NCI-H2171 (cell line): ENCODE measurements at places on chromosomes 4 and X.

- DNase-seq, result no peak
These were observed 2.6 kb downstream of the SH2D1A start for GRCh38 chrX:124348885-124349453.

DNA sequence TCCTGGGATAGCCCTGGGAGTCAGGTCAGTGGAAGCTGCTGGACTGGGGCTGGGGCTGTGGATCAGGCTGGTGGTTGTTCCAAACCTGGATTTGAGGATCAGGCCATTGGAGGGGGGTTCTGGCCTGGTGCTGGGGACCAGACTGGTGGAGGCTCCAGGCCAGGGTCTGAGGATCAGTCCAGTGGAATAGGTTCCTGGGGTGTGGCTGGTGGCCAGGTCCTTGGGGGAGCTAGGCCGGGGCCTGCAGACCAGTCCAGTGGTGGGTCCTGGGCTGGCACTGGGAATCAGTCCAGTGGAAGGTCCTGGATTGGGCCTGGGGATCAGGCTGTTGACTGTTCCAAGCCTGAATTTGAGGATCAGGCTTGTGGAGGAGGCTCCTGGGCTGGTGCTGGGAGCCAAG, 8.0 kb downstream of the ARMCX4 start:
- DNase-seq, result no peak

- no peak for DNase-seq
These were observed 69.3 kb upstream of the LDB2 start for GRCh38 chr4:16967722-16968121.

GRCh38 chrX:147550217-147550616, 361.5 kb upstream of the FMR1 start:
- DNase-seq, result no peak

DNA sequence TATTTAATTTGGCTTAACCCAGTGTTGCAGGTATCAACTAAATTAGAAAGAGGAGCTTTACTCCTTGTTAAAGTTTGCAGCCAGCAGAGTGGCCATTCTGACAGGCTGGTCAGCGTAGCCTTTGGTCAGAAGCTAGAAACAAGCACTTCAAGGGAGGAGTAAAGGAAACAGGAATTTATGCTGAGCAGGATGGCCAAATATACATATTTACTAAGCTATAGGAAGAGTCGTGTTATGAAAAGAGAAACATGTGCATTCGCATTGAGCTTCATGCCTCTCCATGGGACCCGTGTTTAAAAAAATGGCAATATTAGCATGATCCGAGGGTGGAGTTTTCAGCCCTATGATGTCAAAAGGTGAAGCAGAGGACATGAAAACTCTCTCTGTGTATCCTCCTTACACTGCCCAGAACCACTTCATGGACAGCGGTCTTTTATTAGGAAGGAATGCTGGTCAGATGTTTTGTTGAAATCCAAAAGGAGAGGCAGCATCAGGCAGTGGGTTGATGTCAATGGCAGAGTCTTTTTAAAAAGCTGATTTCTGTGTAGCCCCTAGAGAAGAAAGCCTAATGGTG, 71.8 kb upstream of the MAPK10 start:
- DNase-seq, result no peak
